ENCODE measurements at places on chromosomes 3 and 15.

- peak; percentile 3 for DNase-seq
Measured at GRCh38 chr3:128310286-128311058, 156.2 kb downstream of the DNAJB8 start.

DNA sequence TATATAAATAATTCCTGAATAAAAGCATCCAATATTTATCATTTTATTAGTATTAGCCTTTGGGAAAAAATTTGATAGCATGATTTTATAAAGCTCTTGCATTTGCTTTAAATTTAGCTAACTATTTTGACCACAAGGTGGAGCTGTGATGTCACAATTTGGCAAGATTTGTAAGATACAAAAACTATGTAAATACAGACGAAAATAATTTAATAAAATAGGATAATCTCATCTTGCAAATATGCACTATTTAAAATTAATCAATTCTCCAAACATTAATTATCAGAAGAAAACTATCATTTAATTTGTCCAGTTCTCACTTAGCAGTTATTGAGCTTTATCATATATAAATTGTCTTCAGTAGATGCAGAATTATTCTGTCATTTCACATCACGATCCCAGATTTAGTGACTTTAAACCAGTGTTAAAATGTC lies 95.4 kb downstream of the PLOD2 start:
- no peak for DNase-seq

- no peak for DNase-seq
Measured at GRCh38 chr3:100230710-100231109, 30.1 kb upstream of the TBC1D23 start.

GRCh38 chr15:99177679-99178078 lies 71.7 kb downstream of the TTC23 start:
- no peak for DNase-seq

DNA sequence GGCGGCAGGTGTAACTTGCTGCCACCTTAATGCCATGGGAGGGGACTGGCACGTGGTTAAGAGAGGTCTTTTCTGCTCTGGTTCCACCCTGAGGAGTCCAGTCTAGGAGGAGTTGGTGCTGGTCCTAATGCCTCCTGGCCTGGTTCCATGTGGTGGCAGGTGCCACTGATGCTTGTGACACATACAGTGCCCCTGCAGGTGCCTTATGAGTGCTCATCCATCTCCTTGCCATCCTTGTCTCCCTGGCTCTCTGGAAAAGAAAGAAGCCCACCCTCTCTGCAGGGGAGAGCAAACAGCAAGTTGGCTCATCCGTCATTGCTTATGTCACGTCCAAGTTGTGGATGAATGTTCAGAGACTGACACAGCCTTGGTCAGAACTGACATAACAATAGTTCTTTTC lies 175.8 kb upstream of the DPH6 start:
- no peak for DNase-seq

- no peak for DNase-seq
Measured at GRCh38 chr3:12797124-12797891, 828 bp downstream of the CAND2 start.

- DNase-seq = peak; percentile 73
Measured at GRCh38 chr15:96345560-96346399, 15.3 kb downstream of the NR2F2 start.

DNA sequence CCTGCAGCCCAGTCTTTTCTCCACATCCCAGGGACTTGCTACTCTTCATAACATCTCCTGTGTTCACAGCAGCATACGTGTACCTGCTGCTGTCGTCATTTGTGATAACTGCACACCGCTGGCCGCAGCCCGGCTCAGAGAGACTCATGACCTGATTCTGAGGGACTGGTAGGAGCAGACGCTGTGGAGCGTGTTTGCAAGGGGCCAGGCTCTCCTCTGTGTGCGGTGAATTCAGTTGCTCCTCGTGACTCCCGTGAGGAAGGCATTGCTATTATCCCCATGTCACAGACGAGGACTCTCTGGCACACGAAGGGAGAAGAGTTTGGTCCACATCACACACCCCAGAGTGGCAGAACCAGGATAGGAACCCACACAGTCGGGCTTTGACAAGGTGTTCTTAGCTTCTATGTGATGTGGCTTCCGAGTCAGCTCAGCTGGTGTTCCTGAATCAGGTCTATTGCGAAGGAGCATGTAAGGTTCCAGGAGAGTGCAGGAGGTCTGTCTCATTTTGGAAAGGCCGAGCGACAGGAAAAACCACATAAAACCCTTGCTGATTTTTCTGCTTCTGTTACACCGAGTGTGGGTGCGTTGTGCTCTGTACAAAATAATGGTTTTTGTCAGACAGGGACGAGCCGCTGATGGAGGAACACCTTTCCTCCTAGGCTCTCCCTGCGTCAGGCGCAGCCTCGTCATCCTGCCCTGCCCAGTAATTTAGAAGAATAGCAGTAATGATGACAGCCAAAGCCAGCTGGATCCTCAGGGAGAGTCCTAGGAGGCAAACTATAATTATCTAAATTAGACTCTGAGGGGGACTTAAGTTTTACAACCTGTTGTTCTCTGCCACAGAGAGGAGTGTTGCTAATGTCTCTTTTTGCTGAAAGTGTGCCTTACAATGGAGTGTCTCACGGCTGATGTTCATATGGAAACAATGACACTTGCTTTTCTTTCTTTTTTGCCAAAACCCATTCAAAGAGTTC lies 157.5 kb upstream of the RGMA start:
- no peak for DNase-seq

DNA sequence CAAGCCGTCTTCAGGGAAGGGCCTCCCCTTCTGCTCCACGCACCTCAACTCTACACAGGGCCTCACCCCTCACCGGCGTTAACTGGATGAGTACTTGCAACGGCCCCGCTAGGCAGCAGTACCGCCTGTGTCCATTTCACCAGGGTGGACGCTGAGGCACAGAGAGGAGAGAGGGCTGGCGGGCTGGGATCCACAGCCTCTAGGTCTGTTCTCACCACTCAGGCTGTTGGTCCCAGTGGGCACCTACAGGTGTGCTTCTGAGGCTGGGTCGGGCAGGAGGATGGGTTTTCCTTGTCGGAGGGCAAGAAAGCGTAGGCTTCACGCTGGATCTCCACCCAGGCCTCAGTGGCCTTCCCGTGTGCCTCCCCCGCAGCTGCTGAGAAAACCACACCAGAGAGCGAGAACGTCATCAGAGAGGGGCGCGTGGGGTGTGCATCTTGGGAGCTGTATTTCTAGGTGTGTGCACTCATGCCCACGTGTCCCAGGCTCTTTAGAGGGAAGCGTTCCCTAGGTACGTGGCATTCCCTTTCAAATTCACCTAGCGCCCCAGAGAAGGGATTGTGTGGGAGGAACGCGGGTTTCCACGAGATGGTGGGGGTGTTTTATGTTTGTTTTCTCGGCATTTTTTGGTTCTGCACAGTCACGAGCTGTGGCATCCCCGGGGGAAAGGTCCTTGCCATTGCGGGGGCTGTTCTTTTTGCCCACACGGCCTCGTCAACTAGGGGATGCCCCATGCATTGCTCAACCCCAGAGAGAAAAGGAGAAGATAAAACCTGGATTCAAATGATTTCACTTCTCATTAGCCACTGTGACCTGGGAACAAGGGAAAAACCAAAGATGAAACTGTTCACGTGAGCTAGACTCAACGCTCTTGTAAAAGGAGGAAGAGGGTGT lies 67.7 kb downstream of the MGLL start:
- no peak for DNase-seq

GRCh38 chr3:125211523-125212090 lies 941 bp downstream of the SLC12A8 start:
- DNase-seq = no peak

DNA sequence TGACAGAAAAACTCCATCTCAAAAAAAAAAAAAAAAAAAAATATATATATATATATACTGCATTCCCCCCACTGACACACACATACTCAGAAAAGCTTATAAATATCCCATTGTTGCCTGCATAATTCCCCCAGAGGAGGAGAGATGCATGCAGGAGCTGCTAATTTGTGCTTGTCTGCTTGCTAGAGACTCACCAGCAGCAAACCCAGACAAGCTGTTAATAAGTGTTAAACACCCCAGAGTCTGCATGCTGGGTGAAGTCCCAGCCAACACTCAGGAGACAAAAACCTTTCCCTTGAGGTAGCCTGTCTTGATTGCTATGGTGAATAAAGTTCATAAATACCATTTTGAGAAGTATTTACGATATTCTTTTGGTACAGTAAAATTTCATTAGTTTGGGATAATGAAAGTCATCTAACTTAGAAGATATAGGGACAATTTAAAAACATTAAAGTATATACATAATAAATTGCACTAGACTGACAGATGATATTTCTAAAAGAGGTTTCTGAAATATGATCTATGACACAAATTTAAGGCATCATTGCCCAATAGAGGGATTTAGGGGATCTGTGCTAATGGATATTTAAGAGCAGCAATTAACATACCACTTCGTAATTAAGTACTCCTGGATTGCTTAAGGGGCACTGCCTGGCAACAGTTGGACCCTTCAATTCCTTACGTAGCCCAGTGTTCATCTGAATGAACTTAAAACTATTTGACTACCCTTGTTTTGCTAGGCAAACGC lies 400.0 kb upstream of the C2CD4B start:
- peak; percentile 68 for DNase-seq

GRCh38 chr3:189040656-189041335 lies 131.0 kb upstream of the TPRG1 start:
- no peak for DNase-seq

DNA sequence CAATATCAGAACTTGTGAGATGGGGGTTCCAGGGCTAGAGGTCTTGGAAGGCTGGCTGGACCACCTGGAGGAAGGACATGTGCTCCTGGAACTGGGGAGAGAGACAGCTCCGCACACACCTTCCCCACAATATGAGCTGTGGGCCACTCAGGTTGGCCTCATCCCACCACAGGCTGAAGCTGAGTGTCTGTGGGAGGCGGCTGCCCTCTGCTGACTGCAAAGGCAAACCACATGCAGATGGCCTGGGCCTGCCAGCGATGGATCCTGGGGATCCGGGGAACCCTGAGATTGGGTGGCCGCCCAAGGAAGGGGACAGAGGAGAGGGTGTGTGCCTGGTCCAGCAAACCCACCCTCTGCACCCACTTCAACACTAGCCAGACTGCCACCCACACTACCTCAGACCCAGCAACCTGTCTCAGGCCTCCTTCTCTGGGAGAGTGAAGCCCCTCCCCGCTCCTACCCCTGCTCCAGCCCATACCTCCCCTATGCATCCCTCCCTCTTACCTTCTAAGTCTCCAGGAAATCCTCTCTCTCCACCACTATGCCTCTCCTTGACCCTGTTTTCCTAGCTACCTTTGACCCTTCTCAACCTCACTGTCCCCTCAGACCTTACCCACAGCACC lies 44.8 kb downstream of the CYP11A1 start:
- DNase-seq = peak; percentile 89

- DNase-seq = no peak
Measured at GRCh38 chr3:99394831-99395778, 243.3 kb upstream of the COL8A1 start.

GRCh38 chr3:107455621-107456020 lies 67.1 kb upstream of the BBX start:
- DNase-seq = no peak

DNA sequence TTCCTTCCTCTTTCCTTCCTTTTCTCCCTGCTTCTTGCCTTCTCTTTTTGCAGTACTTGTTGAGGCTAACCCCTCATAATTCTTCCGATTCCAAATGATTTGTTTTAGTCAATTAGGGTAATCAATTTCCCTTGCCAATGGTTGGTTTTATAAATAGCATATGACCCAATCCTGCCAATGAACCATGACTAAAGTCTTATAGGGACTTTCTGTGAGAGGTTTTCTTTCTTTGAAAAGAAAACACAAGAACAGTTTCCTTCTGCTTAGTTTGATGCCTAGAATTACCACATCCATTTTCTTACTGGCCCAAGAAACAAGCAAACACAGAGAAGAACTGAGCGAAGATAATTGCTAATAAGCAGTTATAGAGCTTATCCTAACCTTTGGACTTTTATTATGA lies 292.5 kb upstream of the SATB1 start:
- no peak for DNase-seq

DNA sequence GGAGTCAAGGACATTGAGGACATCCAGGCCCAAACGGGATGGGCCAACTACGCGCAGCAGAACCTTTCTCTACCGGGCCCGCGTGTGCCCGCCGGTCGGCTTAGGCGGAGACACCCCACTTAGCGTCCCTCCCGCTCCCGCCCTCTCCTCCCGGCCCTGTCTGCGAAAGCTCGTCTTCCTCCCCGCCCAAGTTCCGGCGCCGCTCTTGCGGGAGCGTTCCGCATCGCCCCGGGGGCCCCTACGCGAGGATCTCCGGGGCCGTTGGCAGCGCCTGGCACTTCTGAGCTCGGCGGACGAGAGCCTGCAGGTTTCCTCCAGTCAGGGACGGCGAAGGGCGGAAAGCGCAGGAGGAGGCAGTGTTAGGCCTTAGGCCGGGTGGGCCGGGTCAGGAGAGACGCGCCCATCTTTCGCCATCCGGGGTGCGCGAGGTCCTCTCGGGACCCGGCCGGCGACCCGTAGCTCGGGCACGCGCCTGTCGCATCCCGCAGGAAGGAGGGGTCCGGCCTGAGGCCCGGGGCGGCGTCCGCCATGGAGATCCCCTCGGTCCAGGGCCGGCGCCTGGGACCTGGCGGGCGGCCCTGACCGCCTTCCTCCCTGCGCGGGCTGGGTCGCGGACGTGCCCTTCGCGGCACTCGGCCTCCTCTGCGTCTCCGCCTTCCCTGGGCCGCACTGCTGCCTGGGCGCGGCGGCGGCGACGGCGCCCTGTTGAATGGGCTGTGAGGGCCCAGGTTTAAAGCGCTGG lies at the start of gene FEM1B:
FEM1B (plus strand) TSS at position 143 of the 742 bp plus-strand sequence. CDS start 673 bp downstream, outside the sequence.
- DNase-seq = peak; percentile 93

DNA sequence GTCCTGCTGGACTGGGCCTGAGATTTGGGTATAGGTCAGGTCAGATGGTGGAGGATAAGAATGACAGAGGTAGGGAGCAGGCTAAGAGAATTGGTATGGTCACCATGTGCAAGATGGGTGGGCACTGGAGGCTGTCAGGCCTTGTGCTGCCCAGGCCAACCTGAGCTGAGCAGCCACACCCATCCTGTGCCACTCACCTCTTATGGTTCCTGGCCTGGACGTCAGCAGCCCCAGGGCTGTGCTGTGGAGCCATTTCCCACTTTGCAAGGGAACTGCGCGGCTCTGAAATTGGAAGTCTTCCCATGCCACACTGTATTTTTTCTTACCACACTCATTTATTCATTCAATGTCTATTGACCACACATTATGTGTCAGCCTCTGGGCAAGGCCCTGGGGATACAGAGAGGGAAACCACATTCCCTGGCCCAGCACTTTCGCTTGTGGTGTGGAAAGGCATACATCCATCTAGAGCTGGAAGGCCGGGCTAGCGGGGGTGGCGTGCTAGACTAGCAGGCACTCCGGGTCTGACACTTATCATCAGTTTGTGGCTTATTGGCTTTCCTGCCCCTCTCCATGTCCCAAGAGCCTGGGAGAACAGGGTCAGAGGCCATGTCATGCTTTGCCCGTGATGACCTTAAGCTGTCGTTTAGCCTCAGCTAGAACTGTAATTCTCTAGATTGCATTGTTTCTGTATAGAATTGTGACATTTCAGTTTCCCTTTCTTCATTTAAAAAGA lies 51.1 kb upstream of the POLG start:
- no peak for DNase-seq

- no peak for DNase-seq
Measured at GRCh38 chr15:88179562-88179961, 77.0 kb downstream of the NTRK3 start.

Data from D341Med (cell line).